AG04450 (cell line): ENCODE measurements at places on chromosomes 4 and X. TPM values are rescaled to one million over a fixed set of nuclear protein-coding genes. Genes with fewer than 3 reads are reported as not detected.
A peak's percentile ranks its signal among the peaks of the same experiment; 100 is the strongest.

GRCh38 chrX:17634542-17635207 is 102.6 kb upstream of the SCML1 start:
- no peak for DNase-seq

- DNase-seq: no peak
Observed at GRCh38 chr4:105483840-105484239, 10.0 kb upstream of the PPA2 start.

DNA sequence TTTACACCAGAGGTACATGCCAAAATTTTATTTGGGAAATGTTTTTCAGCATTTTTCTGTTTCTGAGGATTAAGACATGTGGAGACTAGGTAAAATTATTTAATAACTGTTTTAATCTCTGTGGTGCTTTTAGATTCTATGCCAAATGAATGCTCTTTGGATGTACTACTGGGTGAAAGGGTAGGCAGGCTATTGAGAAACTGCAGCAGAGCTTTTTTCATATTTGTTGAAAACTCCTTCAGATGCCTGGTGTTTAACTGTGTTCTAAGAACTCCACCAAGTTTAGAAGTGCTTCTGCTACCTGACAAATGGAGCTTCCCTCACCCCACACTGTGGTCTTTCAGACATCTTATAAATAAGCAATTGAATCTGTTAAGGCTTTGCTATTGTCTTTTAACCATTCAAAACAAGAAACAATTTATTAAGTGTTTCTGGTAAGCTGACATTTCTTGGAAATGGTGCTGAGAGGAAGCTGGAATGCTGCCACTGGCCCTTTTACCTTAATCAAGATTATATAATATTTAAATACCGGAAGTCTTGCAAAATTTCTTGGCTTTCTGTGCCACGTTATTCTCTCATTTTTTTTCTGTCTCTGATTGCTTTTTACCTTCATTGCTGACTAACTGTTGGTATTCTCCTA is 51.2 kb upstream of the CYSLTR1 start:
- DNase-seq: no peak

GRCh38 chr4:109332926-109333464 is 30.5 kb upstream of the COL25A1 start:
- no peak for DNase-seq

DNA sequence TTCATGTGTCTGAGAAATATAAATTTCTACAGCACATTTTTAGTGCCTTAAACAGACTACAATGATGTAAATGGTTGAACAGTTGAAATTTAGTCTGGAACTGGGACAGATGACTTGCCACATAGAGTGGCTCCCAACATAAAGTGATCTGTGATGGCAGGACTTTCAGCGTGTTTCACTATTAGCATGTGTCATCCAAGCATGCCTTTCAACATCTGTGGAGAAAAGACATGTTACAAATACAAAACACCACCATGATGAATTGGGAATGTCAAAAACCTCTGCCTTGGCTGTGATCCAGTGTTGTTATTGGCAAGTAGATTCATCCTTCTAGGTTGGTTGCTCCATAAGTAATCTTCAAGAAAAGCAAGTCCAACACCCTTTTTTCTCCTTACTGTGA is 348.7 kb downstream of the MAPK10 start:
- peak; percentile 8 for DNase-seq

DNA sequence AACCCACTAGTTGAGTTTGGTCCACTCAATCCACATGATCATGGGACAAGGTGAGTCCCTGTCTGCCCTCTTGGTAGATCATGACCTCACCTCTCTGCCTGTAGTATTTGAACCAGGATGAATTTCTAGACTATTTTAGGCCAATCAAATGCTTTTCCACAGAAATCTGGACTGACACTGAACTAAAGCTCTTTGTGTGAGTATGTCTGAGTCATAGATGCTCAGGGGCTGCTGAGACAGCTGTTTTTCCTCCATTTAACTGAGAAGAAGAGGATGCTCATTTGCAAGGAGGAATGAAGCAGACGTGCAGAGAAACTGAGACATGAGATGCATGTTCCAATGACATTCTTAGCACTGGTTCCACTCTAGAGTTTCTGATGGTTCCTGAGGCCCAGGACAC is 77.3 kb upstream of the TMEM47 start:
- peak; percentile 1 for DNase-seq

- no peak for DNase-seq
Observed at GRCh38 chr4:67051000-67051789, 494.1 kb downstream of the CENPC start.

The ASB12 gene
- polyA plus RNA-seq: not detected in 2 replicates

- DNase-seq: no peak
Observed at GRCh38 chrX:465418-466215, 78.9 kb upstream of the PPP2R3B start.

DNA sequence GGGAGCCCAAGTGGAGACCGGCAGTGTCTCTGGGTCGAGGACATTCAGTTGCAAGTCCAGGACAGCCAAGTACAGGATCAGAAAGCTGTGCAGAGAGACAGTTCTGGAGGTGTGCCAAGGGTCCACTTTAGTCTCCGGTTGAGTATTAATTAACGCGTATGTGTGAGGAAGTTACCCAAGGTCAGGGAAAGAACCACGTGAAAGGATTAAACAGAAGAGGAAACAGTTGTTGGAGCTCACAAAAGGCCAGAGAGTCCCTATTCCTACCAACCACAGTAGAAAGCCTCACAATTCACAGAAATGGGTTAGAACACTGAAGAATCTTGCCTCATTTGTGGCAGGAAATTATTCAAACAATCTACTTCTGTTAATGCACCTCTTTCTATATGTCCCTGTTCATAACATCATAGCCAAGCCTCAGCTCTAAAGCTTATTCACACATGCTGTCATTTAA is 17.9 kb upstream of the NSUN7 start:
- DNase-seq: no peak

The SLC26A1 gene
- 0.05 and 0.06 TPM in 2 replicates for polyA plus RNA-seq

- DNase-seq: no peak
Observed at GRCh38 chrX:112235547-112235946, 153.0 kb upstream of the TRPC5 start.

DNA sequence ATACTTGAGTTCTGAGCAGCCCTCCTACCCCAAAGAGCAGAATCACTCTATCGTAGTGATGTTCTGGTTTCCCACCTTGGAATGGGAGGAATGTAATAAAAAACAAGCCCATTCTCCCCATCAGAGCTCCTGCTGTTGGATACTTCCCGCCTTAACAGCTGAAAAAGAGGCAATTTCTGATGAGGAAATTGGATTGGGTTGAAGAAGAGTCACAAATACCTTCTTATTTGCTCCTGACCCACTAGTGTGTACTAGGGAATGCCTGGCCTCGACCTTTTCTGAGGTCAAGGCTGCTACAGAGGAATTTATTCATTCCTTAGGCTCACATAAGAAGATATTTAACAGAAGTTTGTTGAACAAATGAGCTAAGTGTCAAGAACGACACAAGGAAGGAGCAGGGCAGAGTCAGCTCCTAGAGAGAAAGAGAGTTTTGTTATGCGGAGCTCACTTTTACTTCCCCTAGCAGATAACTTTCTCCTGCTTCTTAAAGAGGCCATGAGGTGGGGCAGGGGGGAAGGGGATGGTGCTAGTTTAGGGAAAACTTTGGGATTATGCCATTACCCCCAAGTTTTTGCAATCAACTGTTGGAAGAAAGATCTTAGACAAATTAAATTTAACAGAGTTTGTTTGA is 273.8 kb upstream of the CLNK start:
- no peak for DNase-seq

GRCh38 chrX:13685126-13685763 is 3.7 kb upstream of the RAB9A start:
- DNase-seq: no peak

- no peak for DNase-seq
Observed at GRCh38 chr4:174135936-174136406, 147.5 kb downstream of the FBXO8 start.

DNA sequence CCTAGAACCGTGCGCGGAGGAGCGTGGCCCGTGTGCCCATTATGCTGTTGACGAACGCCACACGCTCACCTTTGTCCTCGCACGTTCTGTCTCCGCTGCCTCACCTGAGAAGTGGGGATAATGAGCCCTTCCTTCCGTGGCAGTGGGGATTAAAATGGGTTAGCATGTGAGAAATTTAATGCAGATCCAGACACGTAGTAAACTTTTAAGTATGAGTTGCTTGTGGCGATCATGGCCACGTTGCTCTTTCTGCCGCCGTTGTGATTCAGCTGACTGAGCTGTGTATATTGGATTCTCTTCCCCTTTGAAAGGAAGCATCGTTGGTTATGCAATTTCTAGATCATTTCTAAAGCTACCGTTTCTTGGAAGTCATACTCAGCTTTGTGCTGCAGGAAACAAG is 16.5 kb downstream of the TBC1D14 start:
- DNase-seq: no peak

GRCh38 chr4:66307641-66308438 is 637.6 kb upstream of the EPHA5 start:
- no peak for DNase-seq

DNA sequence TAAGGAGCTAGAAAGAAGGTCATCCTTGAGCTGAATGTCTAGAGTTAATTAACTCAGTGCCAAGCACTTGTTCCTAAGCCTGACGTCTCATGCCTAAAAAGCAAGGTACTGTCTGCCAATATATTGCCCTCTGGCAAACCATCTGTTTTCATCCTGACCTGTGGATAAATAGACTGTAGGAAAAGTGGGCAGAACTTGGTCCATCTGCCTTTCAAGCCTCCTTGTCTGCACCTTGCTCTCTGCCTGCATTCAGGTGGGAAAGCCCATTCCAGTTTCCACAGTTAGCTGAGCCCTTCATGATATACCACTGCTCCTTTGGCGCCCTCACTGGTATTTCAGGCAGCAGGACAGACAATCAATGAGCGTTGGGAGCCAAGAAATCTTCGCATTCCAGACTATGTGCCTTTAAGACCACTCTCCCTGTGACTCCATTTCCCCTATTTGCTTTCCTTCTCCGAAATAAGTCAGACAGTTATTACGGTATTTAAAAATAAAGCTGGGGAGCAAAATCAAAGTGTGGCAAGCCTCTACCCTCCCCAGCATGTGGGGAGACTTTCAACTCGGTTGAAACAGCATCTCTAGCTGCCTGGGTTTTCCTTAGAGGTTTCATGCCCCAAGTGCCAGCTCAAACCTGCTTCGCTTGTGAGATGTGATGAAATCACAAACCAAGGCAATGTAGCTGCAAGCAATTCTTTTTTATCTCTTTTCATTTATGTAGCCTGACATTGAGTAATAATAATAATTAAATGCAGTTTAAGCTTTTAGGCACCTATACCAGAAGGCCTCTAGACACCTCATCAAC is 2.5 kb upstream of the CCDC149 start:
- no peak for DNase-seq

The KANTR gene
- polyA plus RNA-seq: 3.2 and 3.8 TPM in 2 replicates

The AMTN gene
- not detected in 2 replicates for polyA plus RNA-seq

The RNF212 gene
- 0.52 and 0.88 TPM in 2 replicates for polyA plus RNA-seq

- peak; percentile 24 for DNase-seq
Observed at GRCh38 chrX:119729408-119730201, 28.8 kb upstream of the SOWAHD start.

The DUSP9 gene
- polyA plus RNA-seq: not detected in 2 replicates

- DNase-seq: no peak
Observed at GRCh38 chr4:113073451-113074005, 24.1 kb downstream of the ANK2 start.

DNA sequence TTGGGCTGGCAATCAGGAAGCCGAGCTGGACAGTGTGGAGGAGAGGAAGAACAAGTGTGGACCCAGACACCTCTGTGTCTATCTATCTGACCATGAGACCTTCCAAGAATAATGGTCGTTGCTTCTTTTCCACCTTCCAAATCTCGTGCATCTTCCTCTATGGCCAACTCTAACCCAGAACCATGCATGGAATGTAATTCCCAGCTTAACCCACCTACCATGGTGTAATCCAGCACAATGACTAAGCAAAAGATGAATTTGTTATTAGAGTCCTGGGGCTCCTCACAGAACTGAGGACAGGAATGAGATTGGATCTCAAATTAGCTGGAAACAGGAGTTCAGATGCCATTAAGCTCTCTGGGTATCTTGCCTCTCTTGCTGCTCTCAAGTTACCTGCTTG is 17.4 kb upstream of the TMEM184C start:
- peak; percentile 47 for DNase-seq

DNA sequence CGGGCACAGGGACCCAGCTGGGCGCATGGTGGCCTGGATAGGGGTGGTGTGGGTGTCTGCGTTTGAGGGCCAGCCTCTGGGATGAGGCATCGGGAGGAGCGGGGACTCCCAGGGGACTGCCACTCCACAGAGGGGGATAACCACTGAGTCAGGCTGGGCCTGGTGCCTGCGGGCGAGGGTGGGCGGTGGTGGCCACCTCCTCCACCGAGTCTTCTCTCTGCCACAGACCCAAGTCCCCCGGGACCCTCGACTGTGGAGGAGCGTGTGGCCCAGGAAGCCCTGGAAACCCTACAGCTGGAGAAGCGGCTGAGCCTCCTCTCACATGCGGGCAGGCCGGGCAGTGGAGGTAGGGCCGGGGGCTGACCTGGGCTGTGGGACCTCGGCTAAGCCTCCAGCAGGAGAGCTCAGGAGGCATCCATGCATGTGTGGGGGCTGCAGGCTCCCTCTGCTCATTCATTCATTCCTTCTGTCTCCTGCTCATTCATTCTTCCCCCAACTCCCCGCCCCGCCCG is 26.4 kb downstream of the DOK7 start:
- no peak for DNase-seq

DNA sequence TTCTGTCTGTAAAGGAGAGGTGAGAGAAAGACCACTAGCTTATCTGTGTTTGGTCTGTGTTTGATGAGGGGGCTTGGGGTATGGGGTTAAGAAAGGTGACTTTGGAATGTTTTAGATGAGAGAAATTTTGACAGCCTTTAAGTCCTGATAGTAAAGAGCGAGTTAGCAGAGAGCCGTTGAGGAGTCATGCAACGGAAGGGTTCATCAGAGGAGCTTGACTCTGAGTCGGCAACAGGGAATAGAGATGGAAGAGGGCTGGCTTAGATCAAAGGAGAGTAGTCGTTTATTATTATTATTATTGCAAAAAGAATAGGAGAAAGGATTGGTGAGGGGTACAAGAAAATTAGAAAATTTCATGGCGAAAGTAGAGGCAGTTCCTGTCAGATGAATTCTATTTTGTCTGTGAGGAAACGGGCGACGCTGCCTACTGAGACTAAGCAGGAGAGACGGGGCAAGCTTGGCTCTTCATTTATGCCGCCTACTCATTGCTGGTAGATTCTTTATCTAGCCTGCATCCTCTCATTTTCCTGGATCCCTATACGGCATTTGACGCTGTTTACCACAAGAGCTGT is 473 bp upstream of the VAMP7 start:
- DNase-seq: no peak

The SPIN2A gene
- 1.0 and 1.3 TPM in 2 replicates for polyA plus RNA-seq

GRCh38 chr4:71765821-71766383 is 18.0 kb downstream of the GC start:
- DNase-seq: no peak

The DCHS2 gene
- not detected in 2 replicates for polyA plus RNA-seq

DNA sequence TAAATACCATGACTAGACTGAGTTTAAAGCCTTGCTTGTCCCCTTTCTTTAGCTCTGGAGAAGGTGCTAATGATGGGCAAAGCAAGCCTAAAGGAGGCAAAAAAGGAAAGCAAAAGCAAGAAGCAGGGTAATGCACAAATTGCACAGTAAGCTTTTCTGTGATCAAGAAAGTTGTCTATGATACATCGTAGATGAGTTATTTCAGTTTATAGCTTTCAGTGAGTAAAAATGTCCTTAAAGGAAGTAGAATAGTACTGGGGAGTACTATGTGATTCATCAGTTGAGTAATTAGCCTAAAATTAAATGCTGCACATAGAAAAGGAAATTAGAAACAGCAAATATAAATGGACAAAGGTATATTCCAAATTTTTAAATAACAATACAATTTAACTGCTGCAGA is 50.2 kb upstream of the PDE5A start:
- DNase-seq: no peak
